ENCODE measurements at places on chromosomes 7 and 10.

DNA sequence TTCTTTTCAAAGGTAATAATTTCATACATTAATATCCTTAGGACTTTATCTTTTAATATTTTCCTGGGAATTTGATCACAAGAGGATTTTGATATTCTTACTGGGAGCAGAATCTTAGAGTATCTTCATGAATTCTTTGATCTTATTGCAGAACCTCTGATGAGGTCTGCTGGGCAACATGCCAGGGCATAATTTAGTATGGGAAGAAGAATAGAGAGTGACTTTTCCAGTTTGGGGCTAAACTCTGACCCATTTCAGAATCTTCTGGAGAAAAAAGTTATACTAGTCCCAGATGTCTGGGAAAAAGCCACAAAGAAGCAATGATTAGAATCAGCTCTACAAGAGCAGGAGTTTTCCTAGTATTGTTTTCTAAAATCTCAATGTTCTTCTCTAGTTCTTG is 28.0 kb upstream of the RSU1 start:
- no peak for DNase-seq

DNA sequence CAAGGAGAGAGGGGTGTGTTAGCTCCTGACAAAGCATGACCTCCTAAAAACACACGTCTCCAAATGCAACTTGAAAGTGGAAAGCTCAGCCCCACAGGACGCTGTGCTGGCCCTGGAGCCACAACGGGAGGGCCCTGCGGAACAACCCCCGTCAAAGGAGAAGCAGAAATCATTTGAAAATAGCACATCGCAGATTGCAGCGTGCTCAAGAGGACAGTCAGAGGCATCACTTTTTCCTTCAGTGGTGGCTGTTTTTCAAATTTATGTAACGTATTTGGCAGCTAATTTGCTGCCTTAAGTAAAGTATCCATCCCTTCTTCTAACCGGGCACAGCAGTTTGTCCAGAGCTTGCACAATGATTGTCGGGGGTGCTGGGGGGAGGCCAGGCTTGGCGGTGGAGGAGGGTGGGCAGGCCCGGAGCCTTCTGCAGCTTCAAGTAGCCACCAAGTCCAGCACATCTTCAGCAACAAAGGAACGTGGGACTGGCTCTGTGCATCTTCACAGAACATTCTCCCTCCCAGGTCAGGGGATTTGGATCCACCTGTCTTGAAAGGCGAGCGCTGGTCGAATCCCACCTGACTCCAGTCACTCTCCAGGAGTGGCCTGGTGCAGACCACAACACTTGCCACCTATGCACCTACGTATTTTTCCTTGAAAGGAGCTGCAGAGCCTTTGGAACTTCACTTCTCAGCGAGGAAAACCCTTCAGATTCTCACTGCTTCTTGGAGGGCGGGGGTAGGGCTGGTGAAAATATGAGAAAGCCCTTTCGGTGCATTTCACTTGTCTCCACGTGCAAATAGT is 346.3 kb downstream of the DNAJB6 start:
- DNase-seq: no peak

- no peak for DNase-seq
Measured at GRCh38 chr10:3502673-3503072, 282.3 kb downstream of the KLF6 start.

- DNase-seq: no peak
Measured at GRCh38 chr10:97196223-97197029, 10.7 kb upstream of the SLIT1 start.

DNA sequence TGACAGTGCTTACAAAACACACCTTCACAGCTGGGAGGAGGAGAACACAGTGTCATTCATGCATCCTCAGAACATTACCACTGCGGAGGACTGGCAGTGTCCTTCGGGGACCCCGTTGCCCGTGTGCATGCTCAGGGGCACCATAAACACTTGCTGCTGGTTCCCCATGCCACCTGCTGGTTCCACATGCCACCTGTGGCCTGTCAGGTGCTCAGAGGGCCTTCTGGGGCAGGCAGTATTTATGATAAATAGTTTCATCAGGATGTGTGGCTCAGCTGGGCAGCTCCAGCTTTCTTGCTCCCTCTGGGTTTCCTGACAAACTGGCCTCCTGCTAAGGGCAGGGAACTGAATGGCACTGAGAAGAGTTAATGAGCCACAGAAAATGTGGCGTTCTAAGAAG is 32.1 kb downstream of the CELF2 start:
- no peak for DNase-seq

DNA sequence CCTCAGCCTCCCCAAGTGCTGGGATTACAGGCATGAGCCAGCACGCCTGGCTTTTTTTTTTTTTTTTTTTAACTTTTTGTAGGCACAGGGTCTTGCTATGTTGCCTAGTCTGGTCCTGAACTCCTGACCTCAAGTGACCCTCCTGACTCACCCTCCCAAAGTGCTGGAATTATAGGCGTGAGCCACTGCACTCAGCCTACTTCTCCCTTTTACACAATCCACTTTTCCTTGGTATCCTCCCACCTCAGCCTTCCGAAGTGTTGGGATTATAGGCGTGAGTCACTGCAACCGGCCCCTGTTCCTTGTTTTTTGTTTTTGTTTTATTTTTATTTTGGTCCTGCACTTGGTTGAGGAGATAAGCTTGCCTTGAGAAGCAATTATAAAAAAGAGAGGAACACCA is 75.9 kb upstream of the KMT2C start:
- DNase-seq: no peak

Measured in omental fat pad (tissue), 4 donors.